HCEC 1CT (cell line): ENCODE measurements at places on chromosomes 7 and 10.
A peak's percentile ranks its signal among the peaks of the same experiment; 100 is the strongest.

- DNase-seq = peak; percentile 15
Measured at GRCh38 chr7:43735802-43736603, 6.7 kb upstream of the COA1 start.

GRCh38 chr10:113199459-113199858 lies 249.4 kb downstream of the TCF7L2 start:
- peak; percentile 45 for DNase-seq

DNA sequence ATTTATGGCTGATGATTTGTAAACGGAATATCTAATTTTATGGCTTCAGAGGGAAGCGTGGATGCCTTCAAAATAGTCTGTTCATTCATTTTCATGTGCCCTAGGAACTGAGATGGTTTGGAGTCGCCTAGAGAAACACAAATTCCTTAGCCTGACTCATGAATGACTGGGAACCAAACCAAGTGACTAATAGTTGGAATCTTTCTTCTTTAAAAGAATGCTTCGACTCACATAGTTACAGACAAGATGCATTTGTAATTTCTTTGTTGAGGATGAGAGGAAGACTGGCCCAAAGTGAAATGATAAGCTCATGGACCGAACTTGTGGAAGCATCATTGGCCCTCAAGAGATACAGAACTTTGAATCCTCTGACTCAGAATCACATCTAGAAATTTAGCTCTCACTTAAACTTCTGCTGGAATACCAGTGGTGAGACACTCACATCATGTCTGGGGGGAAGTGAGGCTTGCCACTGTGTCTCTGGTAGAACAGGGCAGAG lies 1107.2 kb downstream of the NRG3 start:
- peak; percentile 12 for DNase-seq

- no peak for DNase-seq
Measured at GRCh38 chr7:50962962-50963374, 180.3 kb upstream of the GRB10 start.

DNA sequence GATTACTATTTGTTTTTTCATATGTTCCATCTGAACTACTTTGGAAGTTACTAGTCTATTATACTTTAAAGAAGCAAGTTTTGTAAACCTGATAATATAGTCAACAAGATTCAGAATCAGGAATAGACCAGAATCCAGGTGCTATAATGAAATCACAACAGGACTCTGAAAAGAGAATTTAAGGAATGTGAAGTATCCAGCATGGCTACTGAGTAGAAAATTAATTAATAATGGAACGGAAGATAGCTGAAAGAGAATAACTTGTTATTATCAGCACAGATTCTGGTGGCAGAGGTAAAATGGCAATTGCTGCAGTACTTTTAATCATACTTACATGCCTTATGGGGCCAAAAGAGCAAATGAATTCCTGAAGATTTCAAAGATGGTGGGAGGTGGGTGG lies 43.1 kb upstream of the CHCHD3 start:
- no peak for DNase-seq

GRCh38 chr7:38463277-38464225 lies 167.6 kb downstream of the AMPH start:
- DNase-seq = no peak

DNA sequence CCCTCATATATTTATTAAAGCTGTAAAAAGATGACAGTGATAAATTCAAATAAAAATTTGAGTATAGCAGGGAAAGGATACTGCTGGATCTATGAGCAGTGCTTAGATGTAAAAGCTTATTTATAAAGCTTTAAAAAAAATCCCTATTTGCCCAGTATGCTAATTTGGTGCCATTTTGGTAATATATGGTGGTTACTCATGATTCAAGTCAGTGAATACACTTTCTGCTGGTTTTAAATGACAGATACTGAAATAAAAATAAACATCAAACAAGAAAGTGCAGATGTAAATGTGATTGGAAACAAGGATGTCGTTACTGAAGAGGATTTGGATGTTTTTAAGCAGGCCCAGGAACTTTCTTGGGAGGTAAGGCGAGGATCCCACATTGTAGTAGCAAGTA lies 134.4 kb upstream of the SAMD8 start:
- DNase-seq = no peak
